ENCODE measurements at places on chromosomes 1 and 21.

- DNase-seq, result no peak
Measured at GRCh38 chr1:205945069-205945468, 1.8 kb upstream of the SLC26A9 start.

GRCh38 chr1:18282851-18283600, 175.4 kb downstream of the IGSF21 start:
- no peak for DNase-seq

GRCh38 chr1:151714820-151715725, 1.5 kb downstream of the CELF3 start:
- DNase-seq, result no peak

GRCh38 chr21:16644685-16645084, 868.2 kb upstream of the CXADR start:
- no peak for DNase-seq

DNA sequence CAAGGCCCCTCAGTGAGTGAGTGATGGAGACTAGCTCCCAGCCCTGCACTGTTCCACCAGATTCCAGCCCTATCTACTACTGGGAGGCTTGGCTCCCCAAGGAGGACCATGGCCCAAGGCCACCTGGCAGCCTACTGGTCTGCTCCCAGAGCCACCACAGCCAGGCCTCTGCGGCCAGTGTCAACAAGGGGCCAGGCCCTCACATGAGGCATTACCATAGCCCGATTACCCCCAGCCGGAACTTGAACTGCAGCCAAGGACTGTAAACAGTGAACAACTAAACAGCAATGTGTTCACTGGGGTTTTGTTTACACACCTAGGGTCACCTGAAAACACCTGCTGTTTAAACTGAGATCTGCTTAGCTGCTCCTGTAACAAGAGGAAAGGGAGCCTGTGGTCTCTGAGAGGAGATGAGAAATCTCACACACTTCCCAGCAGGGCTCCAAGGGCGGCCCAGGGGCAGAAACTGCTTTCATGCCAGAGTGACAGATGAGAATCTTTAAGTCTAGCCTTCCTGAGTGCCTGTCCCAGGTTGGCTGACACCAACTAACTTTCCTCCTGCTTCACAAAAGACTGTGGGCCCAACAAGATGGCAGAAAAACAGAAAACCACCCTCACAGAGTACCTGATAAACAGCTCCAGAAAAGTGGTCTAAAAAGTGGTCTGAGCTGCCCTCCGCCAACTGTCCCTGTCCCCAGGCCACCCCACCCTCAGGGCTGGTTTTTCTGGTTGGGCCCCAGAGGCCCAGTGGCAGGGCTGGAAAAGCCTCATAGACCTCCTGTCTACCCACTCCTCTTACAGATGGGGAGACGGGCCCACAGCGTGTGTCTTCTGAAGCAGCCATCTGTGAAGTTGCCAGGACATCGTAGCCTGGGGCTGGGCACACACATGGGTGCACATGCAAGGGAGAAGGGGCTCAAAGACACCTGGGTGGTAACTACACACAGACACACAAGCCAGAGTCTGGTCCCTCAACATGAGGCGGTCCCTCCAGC, 28.8 kb downstream of the MEF2D start:
- no peak for DNase-seq
